CD4-positive, alpha-beta T cell (primary cell): ENCODE measurements at places on chromosomes 7 and 10. TPM values are rescaled to one million over a fixed set of nuclear protein-coding genes. Genes with fewer than 3 reads are reported as not detected.

The CRYGN gene
- 0.14 TPM for total RNA-seq

The PIP gene
- not detected for total RNA-seq

The GPR15LG gene
- not detected for total RNA-seq

The WDR37 gene
- total RNA-seq, result 17.0 TPM

The DLX6 gene
- not detected for total RNA-seq

The PRPS1L1 gene
- total RNA-seq, result not detected

The LIPF gene
- not detected for total RNA-seq

The HOXA4 gene
- not detected for total RNA-seq

The TLX1 gene
- not detected for total RNA-seq

The ZNF853 gene
- total RNA-seq, result 2.7 TPM

The ZNF736 gene
- 30.8 TPM for total RNA-seq

DNA sequence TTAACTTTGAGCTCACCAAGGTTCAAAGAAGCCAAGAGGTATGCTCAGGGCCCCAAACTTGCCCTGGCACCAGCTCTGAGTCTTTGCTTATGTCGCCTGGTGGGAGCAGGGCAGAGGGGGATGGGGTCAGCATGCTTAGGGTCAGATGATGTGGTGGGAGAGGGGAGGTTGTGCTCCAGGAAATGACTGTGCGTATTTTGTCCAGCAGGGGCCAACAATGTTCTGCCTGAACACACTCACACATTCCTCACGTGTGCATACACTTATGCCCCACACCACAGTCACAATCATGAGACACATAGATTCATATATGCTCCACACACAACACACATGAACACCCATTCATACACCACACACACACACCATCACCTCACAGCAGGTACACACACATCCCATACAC is 4.4 kb upstream of the RAMP3 start:
- DNase-seq, result no peak

DNA sequence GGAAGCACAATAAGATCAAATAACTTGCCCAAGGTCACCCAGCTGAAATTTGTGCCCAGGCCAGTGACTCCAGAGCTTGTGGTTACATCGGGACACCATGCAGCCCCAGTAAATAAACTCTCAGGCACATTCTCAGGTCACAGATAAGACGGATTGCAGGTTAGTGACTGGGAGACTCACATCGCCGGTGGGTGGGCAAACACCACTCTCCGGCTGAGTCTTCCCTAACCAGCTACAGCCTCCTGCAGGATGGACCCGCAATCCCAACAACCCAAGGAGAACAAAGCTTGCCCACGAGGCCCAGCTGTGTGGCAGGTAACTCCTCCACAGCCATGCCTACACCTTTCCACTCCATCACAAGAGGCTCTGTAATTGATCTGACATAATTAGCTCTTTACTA is 81.7 kb upstream of the EFCAB10 start:
- no peak for DNase-seq

- no peak for DNase-seq
These were observed 143.3 kb downstream of the KMT2E start for GRCh38 chr7:105157278-105157677.

DNA sequence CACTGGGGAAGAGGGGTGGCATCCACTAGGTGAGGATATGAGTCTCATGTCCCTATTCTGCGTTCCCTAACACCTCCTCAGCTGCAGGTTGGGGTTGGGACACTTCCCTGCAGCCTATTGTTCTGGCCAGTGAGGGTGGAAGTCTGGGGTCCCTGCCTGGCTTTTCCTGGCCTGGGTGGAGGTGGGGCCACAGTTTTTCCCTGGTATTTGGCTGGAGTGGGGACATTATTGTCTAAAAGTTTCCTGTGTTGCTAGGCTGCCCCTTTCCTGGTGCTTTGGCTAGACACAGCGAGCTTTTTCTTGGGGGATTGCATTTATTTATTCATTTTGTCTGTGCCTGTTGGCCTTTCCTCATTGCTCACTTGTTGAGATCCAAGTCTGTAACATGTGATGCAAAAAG is 559.5 kb upstream of the IGFBP3 start:
- no peak for DNase-seq

DNA sequence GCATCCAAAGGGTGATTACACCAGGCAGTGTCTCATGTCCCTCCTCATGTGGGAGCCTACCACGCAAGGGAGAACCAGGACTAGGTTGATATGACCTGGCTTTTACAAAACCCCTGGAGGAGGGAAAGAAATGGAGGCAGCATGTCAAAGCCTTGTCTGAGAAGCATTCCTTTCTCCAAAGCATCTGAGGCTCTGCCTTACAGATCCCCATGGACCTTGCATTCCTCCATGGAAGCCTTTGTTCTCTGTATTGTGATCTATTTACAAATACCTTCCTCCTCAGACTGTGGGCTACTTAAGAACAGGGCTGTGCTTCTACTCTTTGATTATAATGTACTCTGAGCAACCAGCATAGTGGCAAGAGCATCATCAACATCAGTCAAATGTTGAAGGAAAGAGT is 197.0 kb downstream of the PLXNA4 start:
- no peak for DNase-seq

DNA sequence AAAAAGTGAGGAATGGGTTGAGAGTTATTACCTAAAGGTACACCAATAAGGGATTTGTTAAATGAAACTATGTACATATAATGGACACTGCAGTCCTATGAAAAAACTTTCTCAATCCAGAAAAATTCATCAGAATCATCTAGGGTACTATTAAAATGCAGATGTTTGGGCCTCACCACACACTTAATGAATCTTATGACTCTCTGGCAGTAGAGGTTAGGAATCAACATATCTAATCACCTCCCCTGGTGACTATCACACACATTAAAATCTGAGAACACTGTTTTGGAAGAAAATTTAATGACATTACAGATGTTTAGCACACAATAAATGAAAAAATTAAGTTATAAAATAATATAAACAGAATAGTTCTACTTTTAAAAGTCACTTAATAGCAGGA is 32.1 kb downstream of the BAZ1B start:
- no peak for DNase-seq

DNA sequence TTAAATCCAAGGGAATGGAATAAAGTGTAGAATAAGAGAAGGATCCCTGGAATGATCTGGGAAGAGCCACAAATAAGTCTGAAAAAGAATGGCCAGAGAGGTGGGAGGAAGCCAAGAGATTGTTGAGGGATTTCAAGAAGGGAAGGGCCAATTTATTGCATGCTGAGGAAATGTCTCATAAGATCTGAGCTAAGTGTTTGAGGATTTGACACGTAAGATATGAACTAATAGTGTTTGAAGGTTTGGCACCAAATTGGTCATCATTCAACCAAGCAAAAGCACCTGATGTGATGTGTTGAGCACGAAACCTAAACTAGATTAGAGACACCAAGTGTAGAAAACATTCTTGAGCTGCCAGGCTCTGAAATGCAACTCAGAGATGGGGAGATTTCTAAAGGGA is 97.9 kb downstream of the TSPAN12 start:
- no peak for DNase-seq

GRCh38 chr10:103621783-103622125 is 128.2 kb downstream of the NEURL1 start:
- DNase-seq, result no peak

DNA sequence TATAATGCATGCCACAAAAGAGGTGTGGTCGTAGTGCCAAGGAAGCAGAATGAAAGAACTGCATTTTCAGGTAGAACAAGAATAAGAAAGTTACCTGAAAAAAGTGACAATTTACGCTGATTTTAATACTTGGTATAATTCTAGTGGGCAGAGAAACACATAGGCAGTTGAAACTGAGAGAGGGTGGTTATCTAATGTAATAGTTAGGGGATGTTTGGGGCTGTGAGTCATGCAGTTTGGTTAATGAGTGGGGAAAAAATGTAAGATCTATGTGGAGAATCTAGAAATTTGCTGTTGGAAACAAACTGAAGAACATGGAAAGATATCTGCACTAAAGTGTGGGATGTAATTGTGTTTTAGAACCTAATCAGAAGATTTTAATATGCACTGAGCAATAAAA is 33.7 kb downstream of the ZNF37A start:
- no peak for DNase-seq

GRCh38 chr10:5468262-5469106 is 30.9 kb downstream of the CALML5 start:
- no peak for DNase-seq

DNA sequence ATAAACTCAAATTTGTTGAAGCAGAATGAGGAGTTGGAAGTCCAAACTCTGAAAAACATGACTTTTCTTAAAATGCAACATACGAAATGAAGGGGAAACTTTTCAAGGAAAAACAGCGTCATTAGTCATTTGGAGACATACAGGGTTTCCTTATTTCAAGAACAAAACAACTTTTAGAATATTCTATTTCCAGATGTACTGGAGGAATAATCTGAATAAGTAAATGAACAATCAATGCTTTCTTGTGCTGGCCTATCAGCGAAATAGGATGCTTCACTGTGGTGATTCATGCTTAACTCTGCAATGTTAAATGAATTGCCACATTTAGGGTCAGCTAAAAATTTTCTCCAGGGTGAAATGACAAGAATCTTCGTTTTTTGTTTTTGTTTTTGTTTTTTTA is 114.3 kb downstream of the SEMA3C start:
- no peak for DNase-seq

DNA sequence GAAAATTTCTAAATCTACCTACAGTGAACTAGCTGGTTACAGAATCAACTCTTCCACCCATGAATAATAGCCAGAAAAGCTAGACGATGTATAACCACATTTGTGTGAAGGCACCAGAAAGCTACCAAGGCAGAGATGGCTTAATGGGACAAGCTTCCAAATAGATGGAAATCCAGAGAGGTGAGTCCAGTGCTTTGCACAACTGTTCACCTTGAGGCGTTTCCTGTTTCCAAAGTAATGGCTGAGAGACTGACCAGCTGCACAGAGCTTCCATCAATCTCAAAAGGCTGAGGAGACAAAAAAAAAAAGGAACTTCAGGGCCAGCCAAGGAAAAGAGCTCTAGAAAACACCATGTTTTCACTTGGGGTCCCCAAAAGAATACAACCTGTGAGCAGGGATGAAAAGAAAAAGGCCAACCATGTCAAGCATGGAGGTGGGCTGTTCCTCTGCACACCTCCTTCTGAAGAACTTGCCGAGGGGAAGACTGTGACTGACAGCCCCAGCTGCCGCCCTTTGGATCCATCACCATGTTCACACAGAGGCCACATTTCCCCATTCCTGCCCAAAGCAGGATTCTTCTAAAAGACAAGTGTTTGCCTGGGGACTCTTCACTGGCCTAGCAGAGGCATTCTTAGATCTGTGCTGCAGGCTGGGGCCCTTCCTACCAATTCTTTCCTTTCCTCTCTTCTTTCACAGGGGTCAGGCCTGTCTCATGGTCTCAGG is 72.9 kb downstream of the ARHGAP21 start:
- no peak for DNase-seq
